ENCODE measurements at places on chromosomes 12 and 14.

GRCh38 chr12:20492251-20492760 lies 124.0 kb downstream of the PDE3A start:
- DNase-seq, result peak; percentile 81

DNA sequence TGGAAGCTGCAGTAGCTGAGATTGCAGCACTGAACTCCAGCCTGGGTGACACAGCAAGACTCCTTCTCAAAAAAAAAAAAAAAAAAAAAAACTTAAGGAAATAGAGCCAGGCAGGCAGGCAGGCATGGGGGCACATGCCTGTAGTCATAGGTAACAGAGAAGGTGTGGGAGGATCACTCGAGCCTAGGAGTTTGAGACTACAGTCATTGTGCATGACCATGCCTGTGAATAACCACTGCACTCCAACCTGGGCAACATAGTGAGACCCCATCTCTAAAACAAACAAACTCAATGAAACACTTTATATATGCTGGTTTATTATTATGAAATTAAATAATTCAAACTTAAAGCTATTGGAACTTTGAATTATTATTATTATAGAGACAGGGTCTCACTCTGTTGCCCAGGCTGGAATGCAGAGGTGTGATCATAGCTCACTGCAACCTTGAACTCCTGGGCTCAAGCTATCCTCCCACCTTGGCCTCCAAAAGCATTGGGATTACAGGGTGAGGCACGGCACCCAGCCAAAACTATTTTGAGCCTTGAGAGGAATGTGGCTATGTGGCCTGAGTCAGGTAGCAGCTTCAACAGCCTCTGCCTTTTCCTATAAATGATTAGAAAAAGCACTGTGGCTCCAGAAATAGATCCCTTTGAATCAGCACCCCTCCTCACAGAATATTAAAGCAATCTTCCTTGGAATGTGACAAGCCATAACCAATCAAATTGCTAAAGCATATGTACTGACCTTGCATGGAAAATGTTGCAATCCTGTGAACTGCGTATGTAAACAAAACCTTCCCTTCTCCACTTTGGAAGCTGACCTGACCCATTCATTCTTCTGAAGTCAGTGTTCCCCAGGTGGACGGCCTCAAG lies 34.7 kb upstream of the YY1 start:
- no peak for DNase-seq

GRCh38 chr14:84520711-84521338 lies 1009.1 kb upstream of the FLRT2 start:
- DNase-seq, result no peak

DNA sequence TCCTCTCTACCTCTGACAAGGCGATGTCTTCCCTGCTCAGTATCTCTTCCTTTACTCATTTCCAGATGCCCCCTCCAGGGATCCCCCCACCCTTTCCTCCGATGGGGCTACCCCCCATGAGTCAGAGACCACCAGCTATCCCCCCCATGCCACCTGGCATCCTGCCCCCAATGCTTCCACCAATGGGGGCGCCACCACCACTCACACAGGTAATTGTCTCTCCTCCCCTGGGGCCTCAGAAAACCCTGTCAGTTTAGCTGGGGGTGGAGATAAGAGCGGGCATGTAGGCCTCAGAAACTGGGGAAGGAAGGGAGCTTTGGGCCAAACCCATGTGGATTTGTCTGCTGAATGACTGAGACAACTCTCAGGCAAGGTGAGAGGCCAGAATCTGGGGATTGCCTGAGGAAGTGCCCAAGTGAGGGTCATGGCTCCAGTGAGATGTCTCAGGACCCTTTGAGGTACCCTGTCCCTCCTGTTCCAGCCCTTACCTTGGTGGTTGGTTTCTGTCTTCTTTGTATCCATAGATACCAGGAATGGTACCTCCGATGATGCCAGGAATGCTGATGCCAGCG lies 8.1 kb downstream of the PRPF40B start:
- no peak for DNase-seq

GRCh38 chr12:13536219-13536910 lies 339.8 kb downstream of the EMP1 start:
- DNase-seq, result no peak

- DNase-seq, result no peak
Observed at GRCh38 chr12:105547786-105548185, 217.3 kb downstream of the C12orf75 start.

GRCh38 chr12:97530245-97530644 lies 67.6 kb downstream of the RMST start:
- DNase-seq, result no peak

- DNase-seq, result peak; percentile 81
Observed at GRCh38 chr12:80045594-80045993, 53.7 kb upstream of the OTOGL start.

GRCh38 chr12:69843608-69844007 lies 18.6 kb downstream of the MYRFL start:
- no peak for DNase-seq

- no peak for DNase-seq
Observed at GRCh38 chr14:90522571-90523191, 125.9 kb downstream of the CALM1 start.

DNA sequence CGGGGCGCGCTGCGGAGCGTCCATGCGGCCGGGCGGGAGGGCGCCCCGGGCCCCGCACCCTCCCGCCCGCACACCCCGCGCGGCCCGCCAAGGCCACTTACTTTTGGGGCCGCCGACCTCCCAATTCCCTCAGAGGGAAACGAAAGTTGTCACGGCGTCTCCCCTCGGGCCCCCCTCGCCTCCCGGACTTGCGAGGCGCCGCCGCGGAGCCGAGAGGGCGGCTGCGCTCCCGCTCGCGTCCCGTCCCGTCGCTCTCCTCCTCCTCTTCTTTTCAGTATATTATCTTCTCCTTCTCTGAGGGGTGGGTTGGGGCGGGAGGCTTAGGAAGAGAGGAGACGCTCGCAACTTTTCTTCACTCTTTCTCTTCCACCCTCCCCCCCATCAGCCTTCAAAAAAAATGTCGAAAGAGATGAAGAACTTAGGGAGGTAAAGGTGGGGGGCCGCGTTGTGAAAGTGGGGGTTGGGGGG lies 613 bp downstream of the DUSP16 start:
- DNase-seq, result peak; percentile 40

- no peak for DNase-seq
Observed at GRCh38 chr12:4268329-4269181, 5.0 kb upstream of the CCND2 start.

All from EL (cell line).